NCI-H526 (cell line): ENCODE measurements at places on chromosomes 2 and 18.

DNA sequence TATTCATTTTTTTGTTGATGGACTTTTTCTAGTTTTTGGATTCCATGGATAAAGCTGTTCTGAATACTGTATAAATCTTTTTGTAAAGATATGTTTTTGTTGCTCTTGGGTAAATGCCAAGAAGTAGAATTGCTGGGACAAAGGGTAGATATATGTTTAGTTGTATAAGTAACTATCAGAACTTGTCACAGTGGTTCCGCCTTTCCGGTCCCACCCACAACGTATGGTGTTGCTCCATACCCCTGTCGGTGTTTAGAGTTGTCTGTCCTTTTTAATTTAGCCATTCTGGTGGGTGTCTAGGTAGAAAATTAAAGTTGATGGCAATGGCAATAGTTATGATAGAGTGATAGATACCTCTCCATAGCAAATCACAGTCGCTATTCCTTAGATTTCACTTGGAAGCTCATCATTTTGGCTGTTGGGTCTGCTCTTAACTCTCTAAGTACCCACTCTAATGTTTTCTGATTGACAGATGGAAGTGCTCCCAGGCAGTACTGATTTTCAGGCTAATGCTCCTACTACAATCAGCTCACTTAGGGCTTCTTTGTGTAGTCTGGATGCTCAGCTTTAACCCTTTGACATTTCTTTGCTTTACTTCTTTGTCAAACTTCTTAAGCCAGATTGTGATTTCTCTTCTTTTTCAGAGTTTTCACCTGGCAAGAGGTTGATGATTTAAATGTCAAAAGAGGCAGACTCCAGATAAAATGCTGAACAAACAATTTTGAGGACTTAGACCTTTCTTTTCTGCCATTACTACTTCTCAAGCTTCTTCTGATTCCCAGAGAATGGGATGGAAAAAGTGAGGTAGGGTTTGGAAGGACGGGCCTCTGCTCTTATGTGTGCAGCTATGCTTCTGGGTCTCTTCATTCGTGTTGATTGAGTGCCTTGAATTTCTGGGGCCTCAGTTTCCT is 156.4 kb downstream of the AQP4 start:
- no peak for DNase-seq

GRCh38 chr2:238387332-238387731 is 39.4 kb upstream of the ASB1 start:
- no peak for DNase-seq

DNA sequence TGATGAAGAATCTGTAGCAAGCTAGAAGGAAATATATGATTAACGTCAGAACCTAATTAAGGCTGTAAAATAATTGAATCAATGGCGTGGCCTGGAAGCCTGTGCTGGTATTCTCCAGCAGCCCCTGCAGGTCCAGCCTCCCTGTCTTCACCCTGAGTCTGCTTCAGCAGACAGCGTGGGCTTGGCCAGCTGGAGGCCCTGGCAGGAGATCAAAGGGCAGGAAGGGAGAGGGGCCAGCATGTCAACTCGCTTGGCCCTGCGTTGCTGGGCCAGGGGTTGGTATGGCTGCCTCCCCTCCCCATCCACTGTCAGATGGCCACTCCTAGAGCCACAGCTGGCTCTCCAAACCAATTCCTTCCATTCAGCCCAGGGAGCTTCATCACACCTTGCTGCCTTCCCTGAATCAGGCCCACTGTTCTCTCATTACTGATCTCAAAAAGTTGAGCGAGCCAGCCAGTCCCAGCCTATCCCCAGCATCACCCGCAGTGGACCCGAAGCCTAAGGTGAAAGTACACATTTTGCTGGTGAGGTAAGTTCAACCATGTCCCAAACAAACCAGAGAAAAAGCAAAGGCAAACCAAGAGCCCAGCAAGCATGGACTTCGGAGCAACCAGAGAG is 228.4 kb upstream of the AGAP1 start:
- DNase-seq: no peak

DNA sequence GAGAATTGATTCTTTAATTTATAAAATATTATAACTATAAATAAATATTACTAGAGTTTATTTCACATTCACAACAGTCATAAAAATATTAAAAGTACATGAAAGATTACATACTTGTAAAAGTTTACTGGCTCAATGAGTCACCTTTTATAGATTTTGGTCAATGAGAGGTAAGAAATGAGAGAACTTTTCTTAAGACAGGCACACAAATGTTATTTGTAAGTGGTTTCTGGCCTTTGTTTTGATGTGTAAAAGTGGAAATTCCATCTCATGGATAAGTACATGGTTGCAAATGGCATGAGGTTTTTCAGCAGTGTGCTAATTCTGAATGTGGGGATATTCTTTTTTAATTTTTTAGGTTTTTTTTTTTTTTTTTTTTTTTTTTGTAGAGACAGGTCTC is 63.8 kb downstream of the TTC27 start:
- DNase-seq: no peak

DNA sequence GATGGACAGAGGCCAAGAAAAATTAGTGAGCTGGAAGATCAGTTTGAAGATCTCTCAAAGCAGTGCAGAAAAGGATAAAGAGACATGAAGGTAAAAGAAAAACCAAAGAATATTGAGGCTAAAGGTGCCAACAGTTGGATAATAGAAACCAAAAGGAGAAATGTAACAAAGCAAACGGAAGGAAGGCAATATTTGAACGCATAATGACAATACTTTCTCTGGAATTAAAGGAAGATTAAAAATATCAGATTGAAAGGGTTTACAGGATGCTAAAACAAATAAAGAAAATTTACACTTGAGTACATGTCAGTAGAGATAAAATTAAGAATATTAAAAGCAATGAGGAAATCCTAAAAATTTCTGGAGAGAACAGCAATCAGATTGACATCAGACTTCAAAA is 125.9 kb upstream of the SEC11C start:
- DNase-seq: no peak

DNA sequence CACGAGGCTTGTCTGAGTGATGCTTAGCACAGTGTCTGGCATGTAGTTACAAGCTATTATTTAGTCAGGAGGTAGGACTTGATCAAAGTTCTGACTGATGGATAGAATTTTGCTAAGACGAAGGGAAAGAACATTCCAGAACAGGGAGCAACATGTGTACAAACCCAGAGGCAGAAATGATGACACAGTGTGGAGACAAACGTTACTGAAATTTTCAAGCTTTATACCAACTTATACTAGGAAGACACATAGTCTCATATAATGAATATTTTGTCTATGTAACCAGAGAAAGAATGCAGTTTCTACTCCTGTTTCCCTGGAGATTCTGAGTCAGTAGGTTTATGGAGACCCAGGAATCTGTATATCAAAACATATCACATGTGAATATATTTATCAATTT is 123.4 kb downstream of the FAM124B start:
- DNase-seq: no peak

DNA sequence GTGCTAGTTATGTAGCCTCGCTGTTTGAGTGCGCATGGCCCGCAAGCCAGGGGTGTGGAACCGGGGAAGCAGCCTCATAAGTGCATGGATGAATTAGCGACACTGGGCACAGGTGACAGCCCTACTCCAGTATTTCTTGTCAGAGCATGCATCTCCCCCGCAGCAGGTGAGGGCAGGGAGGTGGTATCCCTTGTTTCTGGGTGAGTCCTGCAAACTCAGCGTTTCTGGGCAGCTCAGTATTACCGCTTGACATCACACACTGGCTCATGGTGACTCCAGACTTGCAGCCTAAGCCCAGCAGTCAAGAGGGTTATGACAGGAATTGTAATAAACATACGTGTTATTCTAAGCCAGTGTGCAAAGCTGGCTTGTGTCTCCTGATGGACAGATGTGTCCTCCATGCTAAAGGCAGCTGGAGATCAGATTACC is 2.5 kb downstream of the CABLES1 start:
- peak; percentile 59 for DNase-seq

DNA sequence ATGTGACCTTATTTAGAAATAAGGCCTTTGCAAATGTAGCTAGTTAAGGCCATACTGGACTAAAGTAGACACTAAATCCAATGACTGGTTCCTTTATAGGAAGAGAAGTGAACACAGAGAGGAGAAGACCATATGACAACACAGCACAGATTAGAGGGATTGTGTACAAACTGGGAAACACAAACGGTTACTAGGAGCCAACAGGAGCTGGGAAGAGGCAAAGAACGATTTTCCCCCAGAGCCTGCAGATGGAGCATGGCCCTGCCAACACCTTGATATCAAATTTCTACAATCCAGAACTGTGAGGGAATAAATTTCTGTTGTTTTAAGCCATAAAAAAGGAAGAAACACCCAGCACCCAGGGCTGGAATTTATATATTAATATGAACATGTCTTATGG is 38.7 kb upstream of the COL5A2 start:
- no peak for DNase-seq

DNA sequence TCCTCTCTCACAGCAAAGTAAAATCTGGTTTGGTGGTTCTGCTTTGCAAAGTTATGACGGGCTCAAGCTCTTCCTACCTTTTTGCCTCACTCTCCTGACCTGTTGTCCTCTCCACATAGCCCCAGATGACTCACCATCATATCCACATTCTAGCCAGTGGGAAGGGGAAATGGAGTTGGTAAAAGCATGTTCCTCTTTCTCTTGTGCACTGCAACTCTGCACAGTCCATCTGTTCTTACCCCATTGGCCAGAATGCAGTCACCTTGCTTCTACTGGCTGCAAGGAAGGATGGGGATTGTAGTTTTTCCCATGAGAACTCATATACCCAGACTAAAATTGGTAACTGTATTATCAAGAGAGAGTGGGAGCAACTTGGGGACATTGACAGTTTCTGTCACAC is 50.4 kb upstream of the SMIM21 start:
- no peak for DNase-seq

- no peak for DNase-seq
These were observed 67.0 kb downstream of the ZNF521 start for GRCh38 chr18:25284861-25285550.

- no peak for DNase-seq
These were observed 615 bp downstream of the AKAIN1 start for GRCh38 chr18:5196253-5197031.

- no peak for DNase-seq
These were observed 12.1 kb upstream of the KDSR start for GRCh38 chr18:63378919-63379638.

DNA sequence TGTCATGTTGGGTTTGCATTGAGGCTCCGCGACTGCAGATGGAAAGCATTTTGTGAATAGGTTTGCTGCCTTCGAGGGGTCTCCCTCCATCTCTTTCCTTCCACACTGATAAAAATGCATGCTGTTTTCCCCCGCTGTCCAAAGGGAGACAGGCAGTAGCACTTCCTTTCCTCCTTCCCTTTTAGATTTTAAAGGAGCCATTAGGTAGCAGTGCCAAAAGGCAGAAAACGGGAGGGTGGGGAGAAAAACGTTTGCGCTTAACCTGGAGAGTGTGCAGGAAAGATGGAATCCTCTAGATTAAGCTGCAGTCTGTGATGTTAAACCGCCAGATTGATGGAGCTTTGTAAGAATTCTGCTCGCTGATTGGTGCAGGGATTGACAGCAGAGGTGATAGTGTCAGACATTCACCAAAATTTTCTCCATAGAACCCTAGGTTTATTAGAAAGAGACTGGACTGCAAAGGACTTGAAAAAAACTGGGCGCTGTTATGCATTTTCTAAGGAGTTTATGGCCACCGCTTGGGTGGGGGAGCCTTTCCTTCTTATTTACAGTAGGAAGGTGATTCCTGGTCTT is 688 bp downstream of the MAPRE2 start:
- DNase-seq: peak; percentile 8

GRCh38 chr2:67572721-67573435 is 175.7 kb downstream of the ETAA1 start:
- DNase-seq: no peak

GRCh38 chr18:60389314-60389713 is 16.7 kb upstream of the MC4R start:
- DNase-seq: no peak

- DNase-seq: no peak
These were observed 93.4 kb upstream of the SIX2 start for GRCh38 chr2:45102579-45103117.

- DNase-seq: no peak
These were observed 13.9 kb downstream of the MAL start for GRCh38 chr2:95039363-95039762.

DNA sequence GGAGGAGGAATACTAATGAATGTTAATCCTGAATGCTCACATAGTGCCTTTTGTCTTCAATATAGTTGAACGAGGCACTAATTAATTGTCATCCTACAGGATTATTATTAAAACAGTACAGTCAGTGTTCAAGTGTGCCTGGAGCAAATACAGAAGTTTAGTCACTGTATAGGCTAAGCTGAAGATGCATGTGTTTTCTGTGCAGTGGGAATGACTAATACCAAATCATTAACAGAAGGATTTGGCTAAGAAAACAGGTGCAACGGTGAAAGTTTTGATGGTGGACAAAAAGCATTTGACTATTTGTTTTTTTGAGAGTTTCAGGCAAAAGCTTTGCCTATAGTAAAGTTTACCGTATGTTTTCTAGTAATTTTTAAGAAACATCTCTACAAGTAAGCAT is 62.8 kb downstream of the DCC start:
- DNase-seq: no peak

- no peak for DNase-seq
These were observed 130.6 kb downstream of the FMNL2 start for GRCh38 chr2:152465541-152465940.

DNA sequence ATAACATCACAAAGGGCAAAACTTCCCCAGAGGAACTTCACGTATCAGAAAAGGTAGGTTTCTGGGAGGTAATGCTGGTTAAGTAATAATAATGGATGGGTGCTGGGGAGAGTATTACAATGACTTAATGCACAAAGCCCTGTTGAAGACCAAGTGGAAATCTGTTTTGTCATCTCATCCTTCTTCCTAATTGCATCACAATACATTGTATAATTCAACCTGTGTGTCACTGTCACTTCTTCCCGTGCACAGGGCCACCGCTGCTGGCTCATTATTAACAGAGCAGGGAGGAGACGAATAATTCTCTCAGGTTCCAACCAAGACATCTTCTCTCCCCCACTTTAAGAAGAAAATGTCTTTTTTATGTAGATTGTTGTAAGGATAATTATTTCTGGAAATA is 290.9 kb downstream of the AGAP1 start:
- DNase-seq: no peak

DNA sequence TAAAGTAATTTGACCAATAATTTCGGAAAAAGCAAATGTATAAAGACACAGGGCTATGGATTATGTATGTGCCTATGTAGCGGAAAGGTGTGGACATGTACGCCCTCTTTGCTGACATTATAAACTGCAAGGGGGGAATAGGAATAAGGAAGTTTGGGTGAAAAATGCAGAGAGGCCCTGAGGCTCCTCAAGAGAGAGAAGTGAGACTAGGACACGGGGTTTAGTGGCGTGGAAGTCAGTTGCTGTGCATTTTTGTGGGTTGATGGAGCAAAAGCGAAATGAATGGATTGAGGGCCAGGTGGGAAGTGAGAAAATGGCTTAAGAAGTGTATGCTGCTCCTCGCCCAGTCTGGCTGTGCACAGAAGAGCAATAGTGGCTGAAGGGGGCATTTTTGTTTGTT is 96.2 kb upstream of the B3GNT7 start:
- no peak for DNase-seq
